Pericardium fibroblast (primary cell): ENCODE measurements at places on chromosomes 5 and 9. TPM values are rescaled to one million over a fixed set of nuclear protein-coding genes. Genes with fewer than 3 reads are reported as not detected.

Gene LCN6
- total RNA-seq, result not detected in 2 replicates

Gene SLIT3
- 60.6 and 146 TPM in 2 replicates for total RNA-seq

Gene RPL12
- total RNA-seq, result 2,910 and 3,703 TPM in 2 replicates

Gene SQSTM1
- total RNA-seq, result 407 and 522 TPM in 2 replicates

Gene CTSL
- total RNA-seq, result 194 and 329 TPM in 2 replicates

Gene CDO1
- total RNA-seq, result 7.9 and 25.1 TPM in 2 replicates

Gene HTR4
- total RNA-seq, result not detected in 2 replicates

Gene PIP5K1B
- total RNA-seq, result not detected in 2 replicates

Gene IFNA2
- not detected in 2 replicates for total RNA-seq

Gene DIPK1B
- total RNA-seq, result 5.3 and 16.5 TPM in 2 replicates

Gene HAVCR1
- total RNA-seq, result not detected in 2 replicates

Gene SLC45A2
- total RNA-seq, result not detected in 2 replicates

Gene SPINK6
- not detected in 2 replicates for total RNA-seq

Gene TAF1L
- total RNA-seq, result not detected in 2 replicates

Gene INSL4
- not detected in 2 replicates for total RNA-seq

Gene PAX5
- total RNA-seq, result not detected in 2 replicates

Gene ADGRV1
- not detected in 2 replicates for total RNA-seq

Gene ENHO
- not detected in 2 replicates for total RNA-seq

Gene LPAR1
- 87.1 and 117 TPM in 2 replicates for total RNA-seq

Gene CFAP77
- total RNA-seq, result 0.34 TPM in 1 of 2 replicates, not detected in the other

Gene PCDHGA3
- 1.8 and 4.4 TPM in 2 replicates for total RNA-seq

Gene TRPM3
- 0.09 and 2.5 TPM in 2 replicates for total RNA-seq

Gene RHOBTB3
- 140 and 143 TPM in 2 replicates for total RNA-seq

Gene SFXN1
- 34.0 and 45.0 TPM in 2 replicates for total RNA-seq

Gene RXRA
- 21.4 and 37.1 TPM in 2 replicates for total RNA-seq

Gene PLAC8L1
- not detected in 2 replicates for total RNA-seq

Gene HMCN2
- total RNA-seq, result under 0.01 TPM in 1 of 2 replicates, not detected in the other

Gene ARID3C
- total RNA-seq, result 0.35 and 1.2 TPM in 2 replicates

Gene LCP2
- not detected in 2 replicates for total RNA-seq

Gene WNK2
- not detected in 2 replicates for total RNA-seq

Gene KIF24
- 0.09 and 0.70 TPM in 2 replicates for total RNA-seq

Gene RORB
- 2.0 and 3.8 TPM in 2 replicates for total RNA-seq

Gene GHR
- total RNA-seq, result 7.1 and 7.7 TPM in 2 replicates

Gene PRRT1B
- total RNA-seq, result not detected in 2 replicates

Gene FAM81B
- not detected in 2 replicates for total RNA-seq

Gene COL15A1
- total RNA-seq, result 1.8 and 3.2 TPM in 2 replicates

Gene MAMDC2
- 6.1 and 7.7 TPM in 2 replicates for total RNA-seq

Gene SLC6A18
- not detected in 2 replicates for total RNA-seq

Gene KIF4B
- total RNA-seq, result under 0.01 TPM in 1 of 2 replicates, not detected in the other

Gene PCDHGA9
- 1.4 and 2.5 TPM in 2 replicates for total RNA-seq

Gene IFNE
- 0.12 and 0.94 TPM in 2 replicates for total RNA-seq

Gene ZBTB26
- 2.6 and 2.8 TPM in 2 replicates for total RNA-seq

Gene SH3PXD2B
- total RNA-seq, result 43.5 and 59.2 TPM in 2 replicates

Gene ARSI
- 3.3 and 7.2 TPM in 2 replicates for total RNA-seq
